HS-5 (cell line): ENCODE measurements at places on chromosomes 6 and 20.

DNA sequence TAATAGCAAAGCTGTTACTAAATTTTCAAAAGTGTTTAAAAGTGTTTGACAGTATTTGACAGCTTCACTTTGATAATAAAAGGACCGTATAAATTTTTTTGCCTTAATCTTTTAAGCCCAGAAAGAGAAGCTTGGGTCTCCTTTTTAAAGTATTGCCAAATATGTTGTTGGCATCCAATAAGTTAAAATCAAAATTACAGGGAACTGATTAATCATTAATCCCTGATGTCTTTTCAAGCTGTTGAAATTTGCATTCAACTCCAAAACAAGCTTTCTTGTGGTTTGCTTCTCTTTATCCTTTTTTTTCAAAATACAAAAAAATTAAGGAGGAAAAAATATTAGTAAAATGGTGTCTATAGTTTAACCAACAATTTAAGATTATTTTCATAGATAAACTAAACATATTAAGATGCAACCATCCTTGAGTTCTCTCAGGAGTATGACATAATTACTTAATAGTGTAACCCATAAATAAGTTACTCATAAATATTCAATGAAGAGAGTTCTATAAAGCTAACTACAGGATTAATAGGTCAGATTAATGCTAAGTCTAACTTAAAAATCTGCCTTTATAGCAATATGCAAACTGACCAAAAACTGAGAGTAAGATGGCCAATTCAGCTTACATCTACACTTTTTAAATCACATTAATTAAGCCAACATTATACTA lies 27.0 kb upstream of the CALHM6 start:
- no peak for DNase-seq

DNA sequence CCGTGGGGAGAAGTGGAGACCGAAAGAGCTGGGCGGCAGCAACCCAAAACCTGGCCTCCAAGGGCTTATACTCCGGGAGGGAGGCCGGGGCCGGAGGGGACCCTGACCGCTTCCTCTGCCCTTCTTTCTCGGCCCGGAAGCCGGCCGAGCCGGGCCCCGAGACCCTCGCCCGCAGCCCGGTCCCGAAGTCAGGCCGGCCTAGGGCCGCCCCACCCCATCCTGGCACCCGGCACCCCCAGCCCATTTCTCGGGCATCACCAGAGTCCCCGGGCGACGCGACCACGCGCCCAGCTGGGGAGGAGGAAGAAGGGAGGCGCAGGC lies 572 bp upstream of the ZDHHC14 start:
- DNase-seq: no peak

GRCh38 chr6:66190858-66191257 lies 483.8 kb upstream of the EYS start:
- no peak for DNase-seq

DNA sequence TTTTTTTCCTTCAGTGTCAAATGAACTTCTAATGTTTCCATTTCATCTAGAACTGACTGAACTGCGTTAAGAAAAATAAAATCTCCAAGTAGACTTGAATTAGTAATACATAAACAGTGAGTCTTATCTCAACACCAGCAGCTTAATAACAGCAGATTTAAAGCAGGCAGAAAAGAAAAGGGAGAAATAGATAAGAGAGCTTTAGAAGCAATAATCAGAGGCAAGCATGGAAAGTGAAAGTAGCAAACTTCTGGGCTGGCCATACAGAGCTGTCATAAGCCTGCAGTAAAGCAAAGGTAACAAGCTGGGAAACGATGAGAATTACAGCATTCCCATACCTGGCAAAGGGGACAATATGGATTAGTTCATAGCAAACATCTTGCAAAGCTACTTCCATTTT lies 16.9 kb upstream of the ANGPT4 start:
- DNase-seq: no peak

DNA sequence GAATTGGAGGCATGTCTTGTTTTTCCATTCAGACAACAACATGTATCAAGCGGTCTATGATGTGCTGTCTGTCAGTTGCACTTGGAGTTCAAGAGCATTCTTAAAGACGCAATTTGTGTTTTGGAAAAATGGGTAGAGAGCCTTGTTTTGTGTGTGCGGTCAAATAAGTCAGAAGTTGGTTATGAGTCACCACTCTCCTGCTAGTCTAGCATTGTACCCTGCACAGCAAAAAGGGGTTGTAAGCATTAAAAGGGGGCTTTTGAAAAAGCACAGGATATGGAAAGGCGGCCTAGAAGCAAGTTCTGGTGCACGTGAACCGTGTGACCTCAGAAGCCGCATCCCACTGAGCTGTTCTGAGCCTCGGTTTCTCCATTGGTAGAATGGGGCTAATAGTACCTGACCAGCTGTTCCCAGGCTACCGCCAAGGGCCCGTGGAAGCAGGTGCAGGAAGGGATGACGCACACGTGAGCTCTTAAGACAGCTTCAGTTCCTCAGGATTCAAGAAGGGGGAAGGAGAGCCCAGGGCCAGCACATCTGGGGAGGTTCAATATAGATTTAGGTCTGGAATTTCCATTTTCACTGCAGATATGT lies 61.6 kb upstream of the SNX9 start:
- no peak for DNase-seq

GRCh38 chr20:61841966-61842365 lies 223.7 kb downstream of the TAF4 start:
- no peak for DNase-seq

DNA sequence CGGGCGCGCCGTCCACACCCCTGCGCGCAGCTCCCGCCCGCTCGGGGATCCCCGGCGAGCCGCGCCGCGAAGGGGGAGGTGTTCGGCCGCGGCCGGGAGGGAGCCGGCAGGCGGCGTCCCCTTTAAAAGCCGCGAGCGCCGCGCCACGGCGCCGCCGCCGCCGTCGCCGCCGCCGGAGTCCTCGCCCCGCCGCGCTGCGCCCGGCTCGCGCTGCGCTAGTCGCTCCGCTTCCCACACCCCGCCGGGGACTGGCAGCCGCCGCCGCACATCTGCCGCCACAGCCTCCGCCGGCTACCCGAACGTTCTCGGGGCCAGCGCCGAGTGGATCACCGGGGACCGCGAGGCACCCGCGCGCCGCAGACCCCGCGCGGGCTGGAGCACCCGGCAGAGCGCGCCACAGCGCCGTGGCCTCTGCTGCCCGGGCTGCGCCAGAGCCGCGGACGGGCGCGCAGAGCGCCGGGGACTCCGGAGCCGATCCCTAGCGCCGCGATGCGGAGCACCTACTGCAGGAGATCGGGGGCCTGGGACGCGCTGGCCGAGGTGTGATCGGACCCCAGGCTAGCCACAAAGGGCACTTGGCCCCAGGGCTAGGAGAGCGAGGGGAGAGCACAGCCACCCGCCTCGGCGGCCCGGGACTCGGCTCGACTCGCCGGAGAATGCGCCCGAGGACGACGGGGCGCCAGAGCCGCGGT lies at the start of gene BMP2:
Gene BMP2 (plus strand): TSS at position 151 of the 692 bp plus-strand sequence. CDS start 2,441 bp downstream, outside the sequence.
- no peak for DNase-seq

DNA sequence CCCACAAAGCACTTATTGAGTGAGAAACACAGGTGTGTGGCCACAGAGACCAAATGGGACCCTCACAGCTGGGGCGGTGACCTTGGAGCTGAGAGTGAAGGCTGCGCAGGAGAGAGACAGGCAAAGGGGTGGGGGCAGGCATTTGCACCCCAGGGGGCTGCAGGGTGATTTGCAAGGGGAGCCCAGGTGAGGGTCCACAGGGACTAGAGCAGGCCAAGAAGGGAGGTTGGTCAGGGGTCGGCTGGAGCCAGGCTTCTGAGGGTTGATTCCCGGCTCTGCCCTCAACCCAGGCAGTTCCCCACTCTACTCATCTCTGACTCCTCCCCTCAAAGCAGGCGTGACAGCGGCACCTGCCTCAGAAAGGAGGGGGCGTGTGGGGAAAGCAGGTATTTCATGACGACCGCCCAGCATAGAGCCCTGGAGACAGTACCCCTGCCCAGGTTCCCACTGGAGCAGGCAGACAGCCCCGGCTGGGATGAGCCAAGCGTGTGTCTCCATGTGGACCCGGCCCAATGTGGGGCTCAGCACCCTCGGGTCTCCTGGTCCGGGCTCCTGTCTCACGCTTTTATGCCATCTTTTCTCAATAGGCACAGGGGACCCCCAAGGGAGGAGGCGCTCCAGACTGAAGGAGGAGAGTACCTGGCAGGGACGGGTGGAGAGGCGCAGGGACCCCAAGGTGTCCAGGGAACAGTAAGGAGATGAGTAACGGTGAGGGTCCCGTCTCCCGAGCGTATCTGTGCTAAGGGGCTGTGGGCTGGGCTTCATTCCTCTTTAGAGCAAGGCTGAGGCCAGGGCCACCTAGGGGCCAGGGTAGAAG lies 3.1 kb upstream of the MRGBP start:
- DNase-seq: no peak

GRCh38 chr6:52577022-52577777 lies at the start of gene TRAM2:
TSS of gene TRAM2 (minus strand) at chr6:52577060. CDS start at chr6:52576915, 145 bp downstream.
- DNase-seq: no peak

GRCh38 chr6:54415517-54415916 lies 107.3 kb downstream of the TINAG start:
- DNase-seq: no peak
